Airway epithelial cell (primary cell): ENCODE measurements at places on chromosomes 5 and 9. TPM values are rescaled to one million over a fixed set of nuclear protein-coding genes. Genes with fewer than 3 reads are reported as not detected.

LTC4S gene
- total RNA-seq: 1.4 and 3.8 TPM in 2 replicates

C5orf58 gene
- total RNA-seq: not detected in 2 replicates

ERAP2 gene
- 7.9 and 11.3 TPM in 2 replicates for total RNA-seq

JAKMIP2 gene
- 0.14 TPM in 2 replicates for total RNA-seq

ACTBL2 gene
- 0.35 and 1.4 TPM in 2 replicates for total RNA-seq

PKD2L2 gene
- not detected in 2 replicates for total RNA-seq

EDIL3 gene
- 2.0 and 2.9 TPM in 2 replicates for total RNA-seq

SPATA31A3 gene
- total RNA-seq: not detected in 2 replicates
